ENCODE measurements at places on chromosomes 6 and 20. TPM values are rescaled to one million over a fixed set of nuclear protein-coding genes. Genes with fewer than 3 reads are reported as not detected.

DTD1 gene
- 20.7 TPM for polyA plus RNA-seq

MYT1 gene
- under 0.01 TPM for polyA plus RNA-seq

RAB44 gene
- not detected for polyA plus RNA-seq

MEI4 gene
- not detected for polyA plus RNA-seq

FBXO30 gene
- polyA plus RNA-seq: 18.6 TPM

ESR1 gene
- polyA plus RNA-seq: 0.92 TPM

MCCD1 gene
- polyA plus RNA-seq: not detected

CST5 gene
- polyA plus RNA-seq: not detected

NANP gene
- polyA plus RNA-seq: 2.0 TPM

MDFI gene
- polyA plus RNA-seq: 0.53 TPM

C6orf141 gene
- polyA plus RNA-seq: 1.5 TPM

BPIFB1 gene
- not detected for polyA plus RNA-seq

DNA sequence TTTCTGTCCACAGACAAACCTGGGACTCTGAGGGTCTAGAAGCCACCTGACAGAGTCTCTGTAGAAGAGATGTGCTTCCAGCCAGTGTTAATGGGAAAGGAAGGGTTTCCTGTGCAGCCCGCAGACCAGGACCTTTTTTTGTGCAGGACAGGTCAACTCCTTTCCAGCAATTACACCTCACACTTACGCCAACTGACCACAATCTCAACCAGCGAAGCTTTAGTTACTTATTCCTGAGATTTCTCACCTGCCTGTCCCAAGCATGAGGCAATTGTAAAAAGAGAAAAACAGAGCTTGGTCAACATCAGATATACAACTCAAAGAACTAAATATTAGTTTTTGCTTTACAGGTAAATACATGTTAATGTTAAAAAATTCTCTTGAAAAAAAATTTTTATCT is 393.8 kb upstream of the ID4 start:
- no peak for DNase-seq

DNA sequence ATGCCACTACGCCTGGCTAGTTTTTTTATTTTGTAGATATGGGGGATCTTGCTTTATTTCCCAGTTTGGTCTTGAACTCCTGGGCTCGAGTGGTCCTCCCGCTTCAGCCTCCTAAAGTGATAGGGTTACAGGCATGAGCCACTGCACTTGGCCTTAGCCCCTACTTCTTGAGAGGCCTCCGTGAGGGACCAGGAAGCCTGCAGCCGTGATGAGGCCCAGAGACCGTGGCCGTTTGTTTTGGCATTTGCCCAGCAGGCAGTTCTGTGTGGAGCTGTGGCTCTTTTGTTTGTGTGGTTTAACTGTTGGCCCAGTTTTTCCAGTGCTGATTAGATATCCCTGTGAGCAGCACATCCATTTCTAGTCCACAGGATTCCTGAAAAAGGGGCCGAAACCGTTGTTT is 39.8 kb downstream of the SRSF3 start:
- no peak for DNase-seq

DNA sequence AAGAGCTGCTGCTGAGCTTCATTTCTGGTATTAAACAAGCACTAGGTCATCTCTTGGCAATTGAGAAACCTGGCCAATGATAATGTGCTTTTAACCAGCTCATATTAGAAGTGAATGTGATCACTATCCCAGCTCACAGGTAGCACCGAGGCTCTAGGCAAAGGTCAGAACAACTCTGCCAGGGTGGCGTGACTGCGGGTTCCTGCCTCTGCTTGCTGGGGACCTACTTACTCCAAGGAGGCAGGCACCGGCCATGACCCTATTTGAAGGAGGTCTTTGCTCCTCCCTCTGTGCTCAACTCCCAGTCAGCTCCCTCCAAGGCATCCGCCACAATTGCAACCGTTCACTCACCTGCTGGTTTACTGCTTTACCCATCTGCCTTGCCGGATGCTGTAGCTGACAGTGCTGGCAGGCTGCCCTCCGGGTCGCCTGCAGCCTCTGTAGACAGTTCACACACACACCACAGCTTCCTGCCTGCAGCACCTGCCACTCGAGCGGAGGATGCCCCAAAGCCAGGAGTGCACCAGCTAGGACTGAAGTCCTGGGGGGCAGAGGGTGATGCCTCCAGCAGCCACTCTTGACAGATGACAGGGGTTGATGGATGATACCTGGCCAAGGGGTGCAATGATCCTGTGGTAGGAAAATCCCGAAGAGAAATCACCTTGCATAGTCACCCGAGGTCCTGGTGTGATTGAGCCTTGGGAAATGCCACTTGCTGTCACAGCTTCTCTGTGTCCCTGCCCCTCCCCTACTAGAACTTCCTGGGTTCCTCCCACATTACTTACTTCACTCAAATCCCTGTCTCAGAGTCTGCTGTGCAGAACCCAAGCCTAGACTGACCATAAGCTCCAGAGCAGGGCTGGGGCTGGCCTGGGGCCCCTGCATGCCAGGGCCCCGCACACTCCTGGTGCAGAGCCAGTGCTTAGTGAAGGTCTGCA is 8.8 kb upstream of the VSX1 start:
- DNase-seq: no peak

DNA sequence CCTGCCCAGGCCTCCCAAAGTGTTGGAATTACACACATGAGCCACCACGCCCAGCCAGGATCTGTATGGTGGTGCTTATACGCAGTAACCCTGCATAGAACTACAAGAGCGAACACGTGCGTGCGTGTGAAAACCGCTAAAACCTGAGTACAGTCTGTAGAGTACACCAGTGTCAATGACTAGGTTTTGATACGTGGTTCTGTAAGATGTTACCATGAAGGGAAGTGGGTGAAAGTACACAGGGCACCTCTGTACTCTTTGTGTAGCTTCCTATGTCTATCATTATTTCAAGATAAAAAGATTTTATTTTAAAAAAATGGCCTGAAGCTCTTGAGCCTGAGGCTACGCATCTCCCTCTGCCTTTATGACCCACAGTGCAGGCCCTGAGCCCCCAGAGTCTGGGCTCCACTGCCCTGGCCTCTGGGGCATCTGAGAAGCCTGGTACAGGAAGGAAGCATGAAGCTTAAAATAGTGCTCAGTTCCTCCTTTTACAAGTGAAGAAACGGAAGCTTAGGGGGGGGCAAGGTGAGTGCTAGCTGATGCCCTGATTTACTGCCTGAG is 21.6 kb downstream of the LY86 start:
- no peak for DNase-seq

GRCh38 chr20:53751620-53752318 is 158.1 kb upstream of the ZNF217 start:
- no peak for DNase-seq

GRCh38 chr6:33709605-33710295 is 1.8 kb downstream of the UQCC2 start:
- DNase-seq: no peak

- no peak for DNase-seq
Measured at GRCh38 chr20:47059536-47059935, 164.9 kb downstream of the EYA2 start.

DNA sequence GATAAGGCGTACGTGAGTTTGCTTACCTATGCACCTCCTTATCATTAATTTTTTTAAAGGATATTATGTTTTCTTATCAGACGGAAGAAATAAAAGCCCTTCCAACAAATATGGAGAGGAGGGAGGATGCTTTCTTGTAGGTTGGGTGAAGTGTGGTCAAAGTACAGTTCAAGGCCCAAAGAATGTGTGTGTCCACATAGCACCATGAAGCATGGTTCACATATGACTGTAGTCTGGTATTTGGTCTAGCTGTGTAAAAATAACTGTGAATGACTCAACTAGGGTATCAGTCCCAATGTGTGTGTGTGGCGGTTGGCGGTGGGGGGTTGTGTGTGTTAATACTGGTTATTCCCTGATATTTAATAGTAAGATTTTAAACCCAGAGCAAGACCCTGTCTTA is 212.7 kb downstream of the TMEM242 start:
- no peak for DNase-seq

- DNase-seq: no peak
Measured at GRCh38 chr6:23086100-23086499, 516.7 kb downstream of the HDGFL1 start.

- DNase-seq: no peak
Measured at GRCh38 chr20:21238818-21239536, 64.2 kb upstream of the XRN2 start.

- DNase-seq: peak; percentile 49
Measured at GRCh38 chr6:157198425-157199279, 124.7 kb downstream of the TMEM242 start.

GRCh38 chr6:124961777-124962638 is at the start of gene RNF217:
RNF217 (plus strand) TSS chr6:124962437; CDS start chr6:124962545, 108 bp downstream.
- DNase-seq: peak; percentile 85

DNA sequence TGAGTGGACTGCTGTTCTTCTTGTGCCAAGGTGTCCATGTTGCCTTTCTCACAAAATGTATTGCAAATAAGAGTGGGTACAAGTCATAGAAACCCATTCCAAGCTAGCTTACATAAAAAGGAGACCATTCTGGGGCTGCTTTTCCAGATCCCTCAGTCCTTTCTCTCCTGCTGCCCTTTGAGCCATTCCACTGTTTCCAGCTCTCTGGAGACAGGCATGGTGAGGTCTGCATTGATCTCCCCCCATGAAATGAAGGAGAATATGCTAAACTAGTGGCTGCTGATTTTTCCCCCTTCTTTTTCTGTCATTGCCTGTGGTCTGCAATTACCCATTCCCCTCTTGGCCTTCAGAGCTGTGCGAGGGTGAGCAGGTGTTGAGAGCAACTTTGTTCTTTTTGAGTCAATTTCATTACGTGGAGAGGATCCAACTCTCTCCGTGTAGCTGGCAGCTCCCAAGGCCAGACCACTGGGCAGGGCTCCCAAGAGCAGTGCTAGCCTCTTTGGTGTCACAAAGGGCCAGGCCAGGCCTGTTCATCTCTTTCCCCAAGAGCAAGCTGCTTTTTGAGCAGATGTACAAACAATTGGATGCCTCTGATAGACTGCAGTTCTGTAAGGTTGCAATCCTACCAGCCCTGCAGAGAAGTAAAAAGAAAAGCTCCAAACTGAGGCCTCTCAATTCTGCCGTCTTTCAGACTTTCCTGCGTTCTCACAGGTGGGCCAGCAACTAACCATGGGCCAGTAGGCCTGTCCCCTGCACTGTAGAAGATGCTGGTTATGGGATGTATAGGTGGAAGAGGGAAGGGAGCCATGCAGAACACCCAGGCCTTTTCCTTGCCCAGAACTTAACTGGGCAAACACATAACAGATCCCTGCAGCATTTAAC is 96.1 kb upstream of the ARMC2 start:
- DNase-seq: no peak

- no peak for DNase-seq
Measured at GRCh38 chr20:35490736-35491181, 35.4 kb downstream of the CEP250 start.

DNA sequence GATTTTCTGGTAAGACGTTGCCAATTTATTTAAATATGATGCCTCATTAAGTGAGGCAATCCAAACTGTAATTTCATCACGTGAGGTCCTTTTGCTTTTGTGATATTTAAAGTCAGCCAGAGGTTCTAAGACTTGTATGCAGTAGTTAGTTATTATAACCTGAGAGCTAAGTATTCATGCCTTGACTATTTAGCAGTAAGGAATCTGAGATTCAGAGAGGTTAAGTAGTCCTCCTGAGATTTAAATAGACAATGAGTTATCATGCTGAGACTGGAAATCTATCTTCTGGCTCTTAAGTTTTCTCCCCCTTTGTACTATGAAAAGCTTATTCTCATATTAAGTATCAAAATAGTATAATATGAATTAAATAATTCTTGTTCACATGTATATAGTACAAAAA is 158.0 kb downstream of the UTRN start:
- DNase-seq: no peak

DNA sequence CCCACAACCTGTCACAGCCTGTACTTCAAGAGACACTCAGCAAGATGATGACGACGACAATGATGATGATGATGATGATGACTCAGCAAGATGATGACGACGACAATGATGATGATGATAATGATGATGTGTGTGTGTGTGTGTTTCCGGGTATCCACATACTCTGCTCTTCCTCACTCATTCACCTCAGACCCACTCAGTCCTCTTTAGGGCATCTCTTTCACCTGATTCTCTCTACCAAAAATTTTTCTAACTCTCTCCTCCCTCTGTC is 1.2 kb upstream of the EIF6 start:
- DNase-seq: no peak

DNA sequence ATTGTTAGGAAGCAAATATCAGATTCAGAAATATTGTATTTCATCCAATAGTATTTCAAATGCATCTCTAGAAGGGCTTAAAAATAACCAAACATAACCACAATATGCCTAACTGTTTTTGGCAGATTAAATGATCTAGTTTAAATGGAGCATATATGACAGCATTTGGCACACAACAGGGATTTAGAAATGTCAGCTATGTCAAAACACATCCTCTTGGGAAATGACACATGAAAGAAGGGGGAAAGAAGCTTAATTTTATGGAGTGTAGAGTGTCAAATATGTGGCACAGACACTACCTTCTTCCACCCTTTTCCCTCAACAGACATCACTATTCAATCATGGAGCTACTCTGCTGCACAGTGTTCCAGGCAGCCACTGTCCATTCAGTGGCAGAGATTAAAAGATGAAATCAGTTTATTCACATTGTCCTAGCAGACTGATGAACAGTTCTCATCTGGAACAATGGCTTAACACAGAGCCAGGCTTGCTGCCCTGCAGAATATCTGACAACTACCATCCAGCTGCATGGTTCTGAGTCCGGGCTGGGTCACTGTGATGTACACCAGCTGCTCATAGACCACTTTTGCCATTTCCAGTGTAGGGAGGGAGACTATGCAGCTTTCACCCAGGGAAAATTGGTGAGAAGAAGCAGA is 349.8 kb downstream of the DHX35 start:
- DNase-seq: no peak

DNA sequence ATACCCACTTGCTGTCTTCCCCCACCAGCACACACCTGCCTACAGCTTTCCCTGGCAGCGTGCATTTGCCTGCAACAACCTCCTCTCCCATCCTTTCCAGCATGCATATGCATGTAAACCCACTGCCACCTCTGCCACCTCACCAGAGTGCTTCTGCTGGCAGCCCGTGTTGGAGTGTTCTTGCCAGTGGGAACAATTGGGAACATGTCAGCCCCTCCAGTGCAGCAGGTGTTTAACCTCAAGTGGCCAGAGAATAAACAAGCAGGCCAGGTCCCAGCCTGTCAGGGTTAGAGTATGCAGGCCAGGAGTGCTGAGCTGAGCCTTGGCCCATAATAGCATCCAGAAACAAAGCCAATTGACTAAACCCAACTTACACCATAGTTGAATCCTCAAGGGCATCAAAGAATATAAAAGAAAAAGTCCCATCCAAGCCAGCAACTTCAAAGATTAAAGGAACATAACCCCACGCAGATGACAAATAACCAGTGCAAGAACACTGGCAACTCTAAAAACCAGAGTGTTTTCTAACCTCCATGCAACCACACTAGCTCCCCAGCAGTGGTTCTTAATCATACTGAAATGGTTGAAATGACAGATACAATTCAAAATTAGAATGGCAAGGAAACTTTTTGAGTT is 1212.1 kb upstream of the CITED2 start:
- no peak for DNase-seq

DNA sequence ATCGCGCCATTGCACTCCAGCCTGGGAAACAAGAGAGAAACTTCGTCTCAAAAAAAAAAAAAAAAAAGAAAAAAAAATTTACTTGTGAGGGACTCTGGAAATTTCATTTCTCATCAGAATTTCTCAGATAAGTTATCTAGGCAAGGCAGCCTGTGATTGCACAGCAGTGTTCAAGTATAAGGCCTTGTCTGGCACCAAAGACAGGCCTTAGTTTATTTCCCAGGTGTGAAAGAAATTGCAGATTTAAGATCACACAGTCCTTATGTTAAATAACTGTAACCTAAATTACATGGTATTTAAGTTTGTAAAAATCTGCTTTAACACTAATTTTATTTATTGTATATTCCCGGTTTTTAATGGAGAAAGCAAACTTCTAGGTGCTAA is 34.8 kb downstream of the HFE start:
- no peak for DNase-seq

All from psoas muscle (tissue), 8 donors.